ENCODE measurements at places on chromosomes 7 and 10.

GRCh38 chr10:66649626-66650025 lies 276.2 kb upstream of the LRRTM3 start:
- no peak for DNase-seq

DNA sequence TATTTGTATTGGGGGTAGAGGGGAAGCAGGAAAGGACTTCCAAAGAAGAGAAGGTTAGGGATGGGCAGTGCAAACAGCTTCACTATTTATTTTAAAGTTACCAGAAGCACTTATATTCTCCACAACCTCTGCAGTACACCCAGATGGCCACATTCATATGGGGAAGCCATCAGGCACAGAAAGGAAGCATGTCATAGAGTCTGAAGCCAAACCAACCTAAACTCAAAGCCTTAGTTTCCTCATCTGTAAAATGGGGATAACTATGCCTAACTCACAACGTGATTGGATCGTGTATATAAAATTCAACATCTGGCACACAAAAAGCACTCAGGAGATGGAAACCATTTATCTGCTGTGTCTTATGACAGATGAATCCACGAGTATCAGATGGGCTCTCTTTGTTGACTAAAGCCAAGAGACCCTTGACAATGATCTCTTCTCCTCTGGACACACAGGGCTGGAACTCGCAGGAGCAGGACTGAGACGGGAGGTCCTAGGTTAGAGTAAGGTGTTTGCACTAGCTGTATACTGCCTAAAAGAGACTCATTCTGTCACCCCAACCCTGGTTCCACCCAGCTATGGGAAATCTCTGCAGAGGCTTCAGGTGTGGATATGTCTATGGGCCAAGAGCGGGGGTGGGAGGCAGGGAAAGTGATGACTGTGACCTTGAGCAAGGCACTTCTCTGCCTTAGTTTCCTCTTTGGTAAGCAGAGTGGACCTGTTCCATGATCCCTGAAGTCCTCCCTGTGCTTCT lies 1.8 kb downstream of the KIAA1549 start:
- DNase-seq, result no peak

DNA sequence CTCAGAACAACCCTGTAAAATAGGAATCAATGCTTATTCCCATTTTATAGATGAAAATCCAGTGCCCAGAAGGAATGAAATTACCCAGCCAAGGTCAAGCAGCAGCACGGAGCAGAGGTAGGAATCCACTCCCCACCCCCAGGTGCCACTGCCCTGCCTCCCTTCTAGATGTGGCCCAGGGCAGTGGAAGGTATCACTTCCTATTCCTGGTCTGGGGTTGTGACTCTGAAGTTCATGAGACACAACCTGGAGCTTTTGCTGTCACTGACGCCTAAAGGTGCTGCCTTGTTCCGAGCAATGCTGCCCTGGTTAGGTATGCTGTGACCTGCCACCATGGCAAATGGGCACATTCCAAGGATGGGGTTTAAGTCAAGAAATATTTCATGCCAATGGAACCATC lies 53.6 kb downstream of the PIK3AP1 start:
- no peak for DNase-seq

GRCh38 chr7:105130580-105130979 lies 116.6 kb downstream of the KMT2E start:
- DNase-seq, result no peak

GRCh38 chr10:117535298-117536071 lies 7.1 kb upstream of the EMX2 start:
- no peak for DNase-seq

DNA sequence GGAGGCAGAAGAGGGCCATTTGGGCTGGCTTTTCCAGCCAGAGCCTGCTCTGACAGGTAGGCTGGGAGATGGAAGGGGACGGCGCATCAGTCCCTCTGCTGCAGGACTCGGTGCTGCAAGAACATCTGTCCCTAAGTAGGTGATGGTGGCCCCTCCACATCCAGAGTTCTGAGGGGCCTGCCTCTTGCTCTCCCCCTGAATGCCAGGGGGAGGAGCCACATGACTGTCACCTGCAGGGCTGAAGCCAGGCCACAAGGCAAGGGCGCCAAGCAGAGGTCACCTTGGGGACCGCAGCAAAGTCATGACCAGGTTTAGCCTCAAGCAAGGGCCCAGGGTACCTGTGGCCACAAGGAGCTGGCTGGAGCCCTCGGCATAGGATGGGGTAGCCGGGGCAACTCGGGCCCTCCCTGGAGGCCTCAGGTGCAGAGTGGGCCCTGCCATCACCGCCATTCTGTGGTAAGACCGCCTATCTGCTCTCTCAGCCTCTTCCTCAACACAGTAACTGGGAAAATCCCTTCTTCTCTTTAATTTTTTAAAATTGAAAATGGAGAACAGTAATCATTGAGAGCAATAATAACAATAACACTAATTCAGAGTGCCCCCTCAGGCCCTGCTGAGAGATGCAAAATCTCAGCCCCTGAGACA lies 99.3 kb downstream of the FAM53B start:
- DNase-seq, result no peak
